Endodermal cell (in vitro differentiated cells): ENCODE measurements at places on chromosomes 6 and 20. TPM values are rescaled to one million over a fixed set of nuclear protein-coding genes. Genes with fewer than 3 reads are reported as not detected.

DEFB124 gene
- not detected in 3 replicates for total RNA-seq

SPATS1 gene
- total RNA-seq: not detected in 3 replicates

DNA sequence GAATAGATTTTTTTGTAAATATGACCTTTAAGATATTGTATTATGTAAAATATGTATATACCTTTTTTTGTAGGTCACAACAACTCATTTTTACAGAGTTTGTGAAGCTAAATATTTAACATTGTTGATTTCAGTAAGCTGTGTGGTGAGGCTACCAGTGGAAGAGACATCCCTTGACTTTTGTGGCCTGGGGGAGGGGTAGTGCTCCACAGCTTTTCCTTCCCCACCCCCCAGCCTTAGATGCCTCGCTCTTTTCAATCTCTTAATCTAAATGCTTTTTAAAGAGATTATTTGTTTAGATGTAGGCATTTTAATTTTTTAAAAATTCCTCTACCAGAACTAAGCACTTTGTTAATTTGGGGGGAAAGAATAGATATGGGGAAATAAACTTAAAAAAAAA, 130.9 kb downstream of the SULF2 start:
- peaks cover 86% of the 10 kb centered on the region for H3K36me3 ChIP-seq
- no peak overlapping the region for H3K27ac ChIP-seq
- H3K4me1 ChIP-seq: no peaks in the 10 kb centered on the region
- no peaks in the 10 kb centered on the region for H3K27me3 ChIP-seq

DNA sequence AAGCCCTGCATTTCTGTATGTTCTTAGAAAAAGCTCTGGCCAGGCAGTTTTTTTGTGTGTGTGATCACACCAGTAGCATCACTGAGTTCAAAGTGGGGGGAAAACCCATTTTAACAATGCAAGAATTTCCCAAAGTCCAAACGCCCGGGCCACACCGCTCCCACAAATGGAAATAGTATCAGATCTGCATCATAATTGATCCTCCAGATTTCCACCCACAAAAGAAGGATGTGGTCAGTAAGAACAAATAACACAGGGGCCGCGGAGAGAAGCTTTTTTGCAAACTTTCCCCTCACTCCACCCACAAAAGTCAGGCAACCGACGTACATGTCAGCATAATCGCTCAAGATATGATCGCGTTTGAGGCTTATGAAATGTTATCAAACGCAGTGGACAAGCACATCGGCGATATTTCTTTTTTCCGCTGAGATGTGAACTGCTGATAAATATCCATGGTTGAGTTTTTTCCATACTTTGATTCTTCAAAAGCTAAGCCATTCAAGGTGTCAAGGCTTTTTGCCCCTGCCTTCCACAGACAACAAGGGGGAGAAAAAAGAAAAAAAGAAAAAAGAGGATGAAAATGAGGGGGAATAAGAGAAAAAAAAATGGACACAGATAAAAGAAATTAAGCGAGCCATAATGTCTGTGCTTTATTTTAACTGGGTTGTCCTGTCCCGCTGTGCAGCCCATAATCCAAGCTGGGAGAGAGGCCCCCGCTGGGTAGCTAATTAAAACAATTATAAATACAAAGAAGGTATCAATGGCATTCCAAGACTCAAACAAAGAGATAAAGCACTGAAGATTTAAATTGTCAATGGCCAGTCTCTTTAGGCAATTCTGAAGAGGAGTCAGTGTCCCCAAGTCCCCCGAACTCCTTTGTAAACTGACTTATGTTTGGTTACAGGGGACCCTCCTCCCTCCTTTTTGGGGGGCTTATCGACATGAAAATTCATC, 143.5 kb downstream of the ZFP64 start:
- no peaks in the 10 kb centered on the region for H3K36me3 ChIP-seq
- no peaks in the 10 kb centered on the region for H3K27me3 ChIP-seq

DNA sequence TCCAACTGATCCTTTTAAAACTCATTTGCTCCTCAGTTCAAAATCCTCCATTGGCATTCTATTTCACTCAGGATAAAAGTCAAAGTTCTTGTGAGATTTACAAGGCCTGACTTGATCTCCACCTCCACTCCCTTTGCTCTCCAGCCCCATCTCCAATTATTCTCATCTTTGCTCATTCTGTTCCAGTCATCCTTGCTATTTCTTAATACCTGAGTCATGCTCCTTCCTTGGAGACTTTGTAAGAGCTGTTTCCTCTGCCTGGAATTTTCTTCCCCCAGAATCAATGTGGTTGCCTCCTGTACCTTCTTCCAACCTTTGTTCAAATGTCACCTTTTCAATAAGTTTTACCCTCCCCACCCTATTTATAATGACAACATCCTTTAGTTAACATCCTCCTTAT, 373.5 kb downstream of the HTR1B start:
- no peaks in the 10 kb centered on the region for H3K27me3 ChIP-seq
- H3K4me1 ChIP-seq: no peaks in the 10 kb centered on the region
- no peak for DNase-seq
- no peak overlapping the region for H3K27ac ChIP-seq
- H3K4me3 ChIP-seq: no peak overlapping the region

DNA sequence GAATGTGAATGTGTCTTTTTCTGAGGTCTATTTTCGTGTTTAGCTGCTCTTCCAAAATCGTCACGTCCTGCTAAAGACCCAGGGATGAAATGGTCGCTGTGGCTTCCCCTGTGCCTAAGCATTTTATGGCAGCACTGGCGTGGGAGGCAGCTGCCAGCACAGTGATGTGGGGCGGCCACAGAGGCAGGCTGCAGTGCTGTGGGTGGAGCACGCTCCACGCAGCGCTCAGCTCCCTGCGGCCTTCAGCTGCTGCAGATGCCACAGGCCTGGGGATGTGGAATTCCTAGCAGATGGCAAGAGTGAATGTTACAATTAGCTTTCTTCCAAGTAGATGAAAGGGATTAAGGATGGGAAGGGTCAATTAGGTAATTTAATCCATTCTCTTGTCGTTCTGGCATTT, 242.6 kb downstream of the SMOC2 start:
- H3K36me3 ChIP-seq: no peaks in the 10 kb centered on the region
- peaks cover 11% of the 10 kb centered on the region for H3K4me1 ChIP-seq
- H3K27ac ChIP-seq: peak overlapping the region; percentile 53
- DNase-seq: no peak

DNA sequence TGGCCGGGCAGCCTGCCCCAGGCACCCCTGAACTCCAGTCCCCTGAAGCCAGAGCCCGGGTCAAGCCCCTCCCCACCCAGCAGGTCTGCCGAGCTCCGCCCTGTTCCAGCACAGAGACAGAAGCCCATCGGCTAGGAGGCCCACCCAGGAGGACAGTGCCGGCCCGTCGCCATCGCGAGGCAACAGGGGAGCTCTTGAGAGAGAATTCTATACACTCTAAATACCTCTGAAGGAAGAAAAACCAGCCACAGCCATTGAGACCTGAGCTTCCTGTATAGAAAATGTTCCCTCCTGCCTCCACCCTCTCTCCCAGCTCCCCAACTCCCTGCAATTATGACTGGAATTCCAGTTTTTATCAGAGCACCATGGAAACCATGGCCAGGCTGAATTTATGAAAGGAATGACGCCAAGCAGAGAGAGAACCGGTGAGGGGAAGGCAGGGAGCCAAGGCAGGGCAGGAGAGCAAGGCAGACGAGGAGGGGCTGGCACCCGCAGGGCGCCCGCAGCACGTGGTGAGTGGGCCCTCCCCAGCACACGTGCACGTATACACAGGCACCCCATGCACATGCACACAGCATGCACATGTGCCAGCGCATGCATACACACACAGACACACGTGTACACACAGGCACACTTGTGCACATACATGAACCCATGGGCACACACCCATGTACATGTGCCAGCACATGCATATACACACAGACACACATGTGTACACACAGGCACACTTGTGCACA, 27.6 kb upstream of the MRGBP start:
- H3K27ac ChIP-seq: peak overlapping the region; percentile 87
- no peaks in the 10 kb centered on the region for H3K27me3 ChIP-seq
- no peak for DNase-seq
- no peaks in the 10 kb centered on the region for H3K4me1 ChIP-seq
- H3K4me3 ChIP-seq: no peak overlapping the region

DNA sequence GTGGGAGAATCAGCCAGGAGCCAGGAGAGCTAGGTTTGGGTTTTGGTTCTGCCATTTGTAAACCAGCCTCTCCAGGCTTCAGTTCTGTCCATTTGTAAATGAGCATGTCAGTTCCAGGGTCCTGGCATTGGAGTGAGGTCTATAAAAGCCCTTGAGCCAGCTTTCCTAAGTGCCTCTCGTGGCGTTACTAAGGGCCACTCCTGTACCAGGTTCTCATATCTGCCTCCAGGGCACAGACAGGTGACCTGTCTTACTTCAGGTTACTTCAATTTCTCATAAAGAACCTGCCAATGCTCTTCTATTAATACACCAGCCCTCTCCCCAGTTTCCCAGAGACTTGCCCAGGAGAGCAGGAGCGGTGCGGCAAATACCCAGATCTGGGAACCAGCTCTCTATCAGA, 101.9 kb downstream of the VEGFA start:
- H3K27ac ChIP-seq: no peak overlapping the region
- H3K4me1 ChIP-seq: peaks cover 16% of the 10 kb centered on the region
- no peak overlapping the region for H3K4me3 ChIP-seq

GRCh38 chr20:53822534-53822933, 228.9 kb upstream of the ZNF217 start:
- no peaks in the 10 kb centered on the region for H3K4me1 ChIP-seq
- H3K4me3 ChIP-seq: no peak overlapping the region
- H3K27ac ChIP-seq: no peak overlapping the region
- H3K36me3 ChIP-seq: no peaks in the 10 kb centered on the region
- H3K27me3 ChIP-seq: no peaks in the 10 kb centered on the region
- no peak for DNase-seq

GRCh38 chr6:147063469-147064031, 140.7 kb upstream of the STXBP5 start:
- no peaks in the 10 kb centered on the region for H3K36me3 ChIP-seq
- no peaks in the 10 kb centered on the region for H3K4me1 ChIP-seq
- H3K27ac ChIP-seq: no peak overlapping the region
- DNase-seq: no peak
- H3K4me3 ChIP-seq: no peak overlapping the region
- H3K27me3 ChIP-seq: no peaks in the 10 kb centered on the region

- H3K27ac ChIP-seq: no peak overlapping the region
- no peak for DNase-seq
- H3K27me3 ChIP-seq: no peaks in the 10 kb centered on the region
- peaks cover 18% of the 10 kb centered on the region for H3K36me3 ChIP-seq
- no peaks in the 10 kb centered on the region for H3K4me1 ChIP-seq
- no peak overlapping the region for H3K4me3 ChIP-seq
Measured at GRCh38 chr6:2884804-2885203, 18.3 kb downstream of the SERPINB9 start.

DNA sequence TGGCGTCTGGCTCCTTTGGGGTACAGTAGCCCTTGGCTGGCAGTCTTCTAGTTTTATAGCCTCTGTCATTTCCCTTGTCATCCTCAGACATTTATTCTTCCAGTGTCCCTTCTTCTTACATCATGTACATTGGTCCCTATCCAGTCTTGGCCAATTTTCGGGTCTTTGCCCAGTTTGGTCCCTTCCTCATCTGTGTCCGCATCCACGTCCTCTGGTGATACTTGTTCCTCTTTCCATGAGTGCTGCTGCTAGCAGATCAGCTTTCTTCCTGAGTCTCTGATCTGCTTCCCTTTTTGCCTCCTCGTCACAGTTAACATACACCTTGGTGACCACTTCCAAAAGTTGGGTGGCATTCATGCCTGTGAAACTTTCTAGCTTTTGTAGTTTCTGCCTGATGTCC, 86.2 kb upstream of the GPR6 start:
- H3K4me3 ChIP-seq: no peak overlapping the region
- peaks cover 2% of the 10 kb centered on the region for H3K4me1 ChIP-seq

- H3K4me3 ChIP-seq: no peak overlapping the region
- no peak for DNase-seq
- H3K36me3 ChIP-seq: no peaks in the 10 kb centered on the region
- H3K27ac ChIP-seq: no peak overlapping the region
- no peaks in the 10 kb centered on the region for H3K4me1 ChIP-seq
Measured at GRCh38 chr20:20211988-20212518, 155.9 kb upstream of the INSM1 start.

GRCh38 chr6:116779573-116780164, 14.2 kb upstream of the FAM162B start:
- no peaks in the 10 kb centered on the region for H3K27me3 ChIP-seq
- H3K36me3 ChIP-seq: no peaks in the 10 kb centered on the region
- no peak overlapping the region for H3K27ac ChIP-seq
- no peaks in the 10 kb centered on the region for H3K4me1 ChIP-seq

- H3K4me1 ChIP-seq: no peaks in the 10 kb centered on the region
- no peak for DNase-seq
- H3K4me3 ChIP-seq: no peak overlapping the region
- no peaks in the 10 kb centered on the region for H3K27me3 ChIP-seq
- H3K36me3 ChIP-seq: no peaks in the 10 kb centered on the region
Measured at GRCh38 chr6:112480553-112480952, 133.4 kb downstream of the RFPL4B start.

- H3K27me3 ChIP-seq: peaks cover 7% of the 10 kb centered on the region
- H3K4me3 ChIP-seq: no peak overlapping the region
- no peak overlapping the region for H3K27ac ChIP-seq
- DNase-seq: no peak
- no peaks in the 10 kb centered on the region for H3K36me3 ChIP-seq
Measured at GRCh38 chr6:50959081-50959641, 140.5 kb downstream of the TFAP2B start.

DNA sequence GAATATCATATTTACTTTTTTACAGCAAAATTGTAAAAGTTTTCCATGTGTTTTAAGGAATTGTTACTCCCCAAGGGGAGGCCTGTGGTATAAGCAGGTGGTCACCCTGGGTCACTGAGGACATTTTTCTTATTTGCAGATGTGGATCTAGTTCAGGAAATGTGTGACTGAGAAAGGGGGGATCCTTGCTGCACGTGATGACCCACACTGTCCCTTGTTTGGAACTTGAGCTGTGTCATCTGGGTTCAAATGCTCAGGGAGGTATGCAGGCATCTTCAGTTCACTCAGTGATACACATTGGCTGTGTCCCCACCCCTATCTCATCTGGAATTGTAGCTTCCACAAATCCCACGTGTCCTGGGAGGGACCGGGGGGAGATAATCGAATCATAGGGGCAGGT, 431.9 kb upstream of the CDH4 start:
- no peaks in the 10 kb centered on the region for H3K27me3 ChIP-seq
- DNase-seq: no peak
- peaks cover 4% of the 10 kb centered on the region for H3K4me1 ChIP-seq
- no peak overlapping the region for H3K27ac ChIP-seq
- no peaks in the 10 kb centered on the region for H3K36me3 ChIP-seq

- H3K27ac ChIP-seq: peak overlapping the region; percentile 47
- H3K4me3 ChIP-seq: no peak overlapping the region
- no peaks in the 10 kb centered on the region for H3K27me3 ChIP-seq
- H3K4me1 ChIP-seq: no peaks in the 10 kb centered on the region
- peaks cover 36% of the 10 kb centered on the region for H3K36me3 ChIP-seq
Measured at GRCh38 chr6:158284007-158284875, 28.0 kb upstream of the TULP4 start.
